ENCODE measurements at places on chromosomes 2 and 18.

DNA sequence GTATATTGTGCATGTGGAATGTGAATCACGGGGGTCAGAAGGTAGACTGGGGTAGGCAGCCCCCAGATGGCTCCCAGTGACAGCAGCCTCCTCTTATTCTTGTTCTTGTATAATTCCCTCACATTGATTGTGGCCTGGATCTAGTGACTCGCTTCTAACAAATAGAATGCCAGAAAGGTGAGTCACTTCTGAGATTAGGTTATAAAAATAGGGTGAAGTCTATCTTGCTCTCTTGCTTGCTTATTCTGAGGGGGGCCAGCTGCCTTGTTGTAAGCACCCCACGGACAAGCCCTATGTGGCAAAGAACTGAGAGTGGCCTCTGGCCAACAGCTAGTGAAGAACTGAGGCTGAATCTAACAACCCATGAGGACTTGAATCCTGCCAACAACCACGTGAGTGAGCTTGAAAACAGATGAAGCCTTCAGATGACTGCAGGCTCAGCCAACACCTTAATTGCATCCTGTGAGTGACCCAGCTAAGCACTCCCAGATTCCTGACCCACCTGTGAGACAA, 15.6 kb upstream of the RMND5A start:
- no peak for DNase-seq

DNA sequence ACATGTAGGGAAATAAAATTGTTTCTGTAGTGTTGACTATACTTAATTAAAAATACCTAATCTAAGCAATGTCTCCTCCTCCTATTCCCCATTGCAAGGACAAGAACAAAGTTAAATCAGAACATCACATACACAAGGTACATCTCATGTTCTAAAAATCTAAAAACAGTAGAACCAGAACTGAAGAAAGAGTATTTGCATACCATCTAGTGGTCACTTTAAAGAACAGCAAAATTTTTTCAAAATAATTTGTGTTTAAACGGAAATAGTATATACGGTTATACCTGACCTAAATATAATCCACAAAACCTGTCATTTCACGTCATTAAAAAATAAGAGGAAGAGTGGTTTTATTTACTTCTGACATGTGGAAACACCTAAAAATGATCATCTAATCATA, 294.3 kb upstream of the KCNH7 start:
- no peak for DNase-seq

DNA sequence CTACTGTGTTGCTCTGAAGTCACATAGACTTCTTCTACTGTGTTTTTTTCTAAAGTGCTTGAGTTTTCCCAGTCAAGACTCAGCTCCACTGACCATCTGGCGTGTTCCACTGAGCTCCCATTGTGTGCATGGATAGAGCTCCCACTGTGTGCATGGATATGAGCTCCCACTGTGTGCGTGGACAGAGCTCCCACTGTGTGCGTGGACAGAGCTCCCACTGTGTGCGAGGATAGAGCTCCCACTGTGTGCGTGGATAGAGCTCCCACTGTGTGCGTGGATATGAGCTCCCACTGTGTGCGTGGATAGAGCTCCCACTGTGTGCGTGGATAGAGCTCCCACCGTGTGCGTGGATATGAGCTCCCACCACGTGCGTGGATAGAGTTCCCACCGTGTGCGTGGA, 148.3 kb upstream of the ALKAL2 start:
- no peak for DNase-seq

GRCh38 chr2:133360190-133360589, 208.1 kb downstream of the NCKAP5 start:
- DNase-seq = no peak

DNA sequence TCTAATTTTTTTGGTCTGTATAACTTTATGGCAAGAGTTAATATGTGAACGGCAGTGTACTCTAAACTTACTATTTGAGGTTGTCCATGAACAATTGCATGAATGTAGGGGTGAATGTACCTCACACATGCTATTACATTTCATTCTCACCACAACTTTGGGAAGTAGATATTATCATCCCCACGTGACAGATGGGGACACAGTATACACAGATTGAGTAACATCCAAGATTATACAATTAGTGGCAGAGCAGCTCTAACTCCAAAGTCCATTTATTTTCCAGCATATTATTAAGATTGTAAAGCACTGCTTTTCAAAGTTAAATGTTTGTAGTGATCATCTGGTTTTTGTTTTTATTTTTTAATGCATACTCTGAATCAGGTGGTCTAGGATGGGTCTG, 622.1 kb upstream of the ZEB2 start:
- DNase-seq = no peak

GRCh38 chr2:65813631-65814173, 381.3 kb upstream of the SPRED2 start:
- DNase-seq = no peak

- no peak for DNase-seq
These were observed 11.4 kb upstream of the ZAP70 start for GRCh38 chr2:97701851-97702465.

GRCh38 chr2:99710721-99711120, 220.9 kb upstream of the REV1 start:
- DNase-seq = no peak

GRCh38 chr2:95530734-95531133, 46.2 kb upstream of the TRIM43B start:
- DNase-seq = no peak

- no peak for DNase-seq
These were observed 13.1 kb upstream of the SUMO1 start for GRCh38 chr2:202251494-202251893.

- no peak for DNase-seq
These were observed 67.9 kb downstream of the TEX51 start for GRCh38 chr2:126966601-126967000.

DNA sequence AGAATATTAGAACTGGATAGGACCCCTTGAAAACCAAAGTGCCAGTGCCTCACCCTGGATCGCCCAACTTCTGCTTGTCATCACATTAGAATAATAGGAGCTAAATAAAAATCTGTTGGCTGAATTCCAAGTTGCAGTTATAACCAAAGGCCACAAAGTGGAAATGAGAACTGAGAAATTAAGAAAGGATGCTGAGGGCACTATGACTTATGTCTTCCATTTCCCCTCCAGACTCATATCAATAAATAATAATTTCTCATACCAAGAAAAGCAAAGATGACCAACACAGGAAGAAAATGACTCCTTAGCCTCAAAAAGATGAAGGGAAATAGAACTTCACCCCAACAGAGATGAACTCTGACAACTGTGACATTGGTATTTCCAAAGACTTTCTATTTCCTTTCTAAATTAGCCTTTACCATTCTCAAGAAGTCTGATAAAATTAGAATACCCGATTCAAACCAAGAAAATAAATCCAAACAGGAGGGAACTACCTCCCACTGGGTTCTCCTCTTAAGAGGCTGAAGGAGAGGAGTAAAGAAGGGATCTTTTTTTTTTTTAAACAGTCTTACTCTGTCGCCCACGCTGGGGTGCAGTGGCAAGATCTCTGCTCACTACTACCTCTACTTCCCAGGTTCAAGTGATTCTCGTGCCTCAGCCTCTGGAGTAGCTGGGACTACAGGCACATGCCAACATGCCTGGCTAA, 46.5 kb upstream of the EPG5 start:
- DNase-seq = no peak

- DNase-seq = no peak
These were observed 249.4 kb downstream of the MYCN start for GRCh38 chr2:16189836-16190160.

DNA sequence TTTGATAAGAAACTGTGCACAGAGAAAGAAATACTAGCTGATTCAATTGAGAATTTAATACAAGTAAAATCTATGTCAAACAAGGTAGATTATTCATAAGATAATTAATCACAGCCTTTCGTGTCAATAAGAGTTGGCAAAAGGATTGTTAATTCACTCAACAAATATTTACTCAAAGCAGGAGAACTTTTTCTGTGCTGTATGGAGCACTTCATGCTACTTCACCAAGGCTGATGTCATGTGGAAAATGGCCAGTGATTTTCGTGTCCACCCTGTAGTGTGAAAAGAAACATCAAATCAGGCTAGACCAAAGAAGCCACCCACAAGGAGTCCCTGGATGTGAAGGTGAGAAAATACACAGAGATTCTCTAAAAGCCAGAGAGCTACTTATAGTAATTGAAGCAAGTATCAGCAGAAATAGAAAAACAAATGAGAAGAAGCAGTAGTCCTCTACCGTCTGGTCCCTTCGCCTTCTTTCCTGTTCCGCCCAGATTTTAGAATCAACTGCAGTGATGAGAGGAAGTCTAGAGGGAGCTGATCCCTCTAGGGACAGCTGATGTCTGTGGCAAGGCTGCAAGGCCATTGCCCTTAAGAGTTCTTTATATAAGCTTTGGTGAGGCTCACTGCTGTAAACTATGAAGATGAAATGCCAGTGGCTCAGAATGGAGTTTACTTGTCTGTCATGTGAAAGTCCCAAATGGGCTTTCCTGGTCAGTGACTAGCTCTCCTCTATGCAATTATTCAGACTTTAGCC, 201.3 kb upstream of the APCDD1 start:
- DNase-seq = no peak

- DNase-seq = no peak
These were observed 143.0 kb downstream of the ACOXL start for GRCh38 chr2:110875384-110875725.

GRCh38 chr2:73172963-73173362, 29.4 kb upstream of the NOTO start:
- no peak for DNase-seq

- no peak for DNase-seq
These were observed 23.7 kb downstream of the PIEZO2 start for GRCh38 chr18:11125492-11126315.

- no peak for DNase-seq
These were observed 857 bp downstream of the FABP1 start for GRCh38 chr2:88126772-88127637.

- no peak for DNase-seq
These were observed at the start of gene ANTXR1 for GRCh38 chr2:69013142-69013839. ANTXR1 (plus strand) TSS chr2:69013179; CDS start chr2:69013500, 321 bp downstream.

DNA sequence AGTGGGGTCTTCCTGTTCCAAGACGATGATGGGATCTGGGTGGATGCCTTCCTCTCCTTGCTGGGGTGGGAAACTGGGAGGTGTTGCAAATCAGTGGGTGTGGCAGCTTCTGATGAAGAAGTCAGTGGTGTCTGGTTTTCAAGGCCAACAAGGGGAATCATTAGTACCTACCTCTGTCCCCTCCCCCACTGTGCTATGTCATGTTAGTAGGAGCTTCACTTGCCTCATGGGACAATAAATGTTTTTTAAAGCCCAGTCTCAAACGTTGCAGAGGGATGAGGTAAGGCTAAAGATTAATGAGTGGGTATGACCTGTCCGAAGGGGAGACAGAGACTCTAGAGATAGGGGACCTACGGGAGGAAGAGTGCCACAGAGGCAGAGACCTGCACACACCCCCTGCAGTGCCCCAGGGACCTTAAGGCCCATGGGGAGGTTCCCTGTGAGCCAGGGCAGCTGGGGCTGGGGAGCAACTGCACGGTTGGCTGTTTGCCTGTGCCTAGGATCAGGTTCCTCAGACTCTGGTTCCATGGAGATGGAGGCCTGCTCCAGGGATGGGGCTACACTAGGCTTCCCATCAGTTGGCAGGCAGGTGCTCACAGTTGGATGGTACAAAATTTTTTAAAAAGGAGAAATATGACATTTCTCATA, 37.8 kb upstream of the SLC1A4 start:
- no peak for DNase-seq

GRCh38 chr2:152028182-152028862, 70.5 kb downstream of the CACNB4 start:
- DNase-seq = no peak

DNA sequence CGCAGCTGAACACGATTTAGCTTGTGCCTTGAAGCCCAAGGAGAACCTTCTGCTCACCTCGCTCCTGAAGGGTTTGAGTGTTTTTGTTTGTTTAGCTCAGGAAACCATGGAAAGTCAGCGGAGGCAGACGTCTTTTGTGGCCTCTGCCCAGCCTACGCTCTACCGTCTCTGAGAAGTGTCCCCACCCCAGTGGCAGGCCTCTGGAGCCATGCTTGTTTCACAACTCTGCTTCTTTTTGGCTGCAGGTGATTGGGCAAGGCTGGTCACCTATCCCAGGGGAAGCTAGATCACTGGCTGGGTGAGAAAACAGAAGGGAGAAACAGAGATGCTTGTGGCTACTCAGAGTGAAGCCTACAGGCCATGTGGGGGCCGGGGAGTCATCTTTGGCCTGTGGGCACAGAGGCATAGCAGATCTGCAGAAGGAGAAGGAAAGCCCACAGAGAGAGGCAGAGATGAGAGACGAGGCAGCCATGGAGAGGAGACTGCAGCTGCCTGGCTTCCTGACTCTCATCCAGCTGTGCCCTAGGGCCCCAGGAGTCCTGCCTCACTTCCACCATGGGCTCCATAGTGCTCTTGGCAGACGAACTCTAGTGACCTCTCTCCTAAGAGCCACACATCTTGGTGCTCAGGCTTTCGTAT, 50.1 kb downstream of the CIB4 start:
- DNase-seq = no peak

GRCh38 chr2:122598784-122599183, 843.3 kb downstream of the TSN start:
- DNase-seq = no peak

GRCh38 chr2:133608291-133608690, 40.0 kb upstream of the NCKAP5 start:
- DNase-seq = no peak

DNA sequence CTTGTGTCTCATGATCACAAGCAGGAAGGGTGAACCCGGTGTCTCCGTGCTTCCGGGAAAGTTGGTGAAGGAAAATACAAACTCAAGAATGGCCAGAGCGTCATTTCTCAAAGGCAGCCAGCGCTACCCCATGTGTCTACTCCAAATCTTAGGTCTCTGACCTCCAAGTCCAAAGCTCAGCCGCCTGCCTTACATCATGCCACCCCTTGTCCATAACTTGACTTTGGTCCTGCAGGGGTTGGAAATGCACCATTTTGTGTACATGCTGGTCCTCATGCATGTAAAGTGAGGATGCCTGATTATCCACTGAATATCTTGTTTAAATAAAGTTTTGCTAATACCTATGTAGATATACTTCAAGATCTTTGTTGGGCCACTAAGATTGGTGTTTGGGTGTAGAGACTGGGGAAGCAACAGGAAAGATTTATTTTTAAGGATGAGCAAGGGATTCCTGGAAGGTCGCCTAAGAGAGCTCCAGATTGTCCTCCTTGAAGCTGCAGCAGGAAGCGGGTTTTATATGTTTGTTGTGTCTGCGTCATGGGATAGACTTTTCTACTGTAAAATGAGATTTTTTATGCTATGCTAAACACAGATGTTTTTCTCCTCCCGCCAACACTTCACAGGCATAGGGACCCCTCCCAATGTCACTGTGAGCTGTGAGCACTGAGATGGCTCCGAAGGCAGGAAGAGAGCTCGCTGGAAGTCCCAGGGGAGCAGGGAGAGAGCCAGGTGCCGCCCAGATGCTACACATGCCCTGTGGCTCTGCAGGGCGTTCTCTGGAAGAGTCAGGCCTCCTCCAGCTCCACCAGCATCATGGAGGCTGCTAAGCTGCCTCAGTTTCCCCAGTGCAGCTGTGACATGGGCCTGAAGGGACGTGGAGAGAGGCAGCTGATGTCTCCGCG, 176.2 kb upstream of the HDAC4 start:
- DNase-seq = no peak

DNA sequence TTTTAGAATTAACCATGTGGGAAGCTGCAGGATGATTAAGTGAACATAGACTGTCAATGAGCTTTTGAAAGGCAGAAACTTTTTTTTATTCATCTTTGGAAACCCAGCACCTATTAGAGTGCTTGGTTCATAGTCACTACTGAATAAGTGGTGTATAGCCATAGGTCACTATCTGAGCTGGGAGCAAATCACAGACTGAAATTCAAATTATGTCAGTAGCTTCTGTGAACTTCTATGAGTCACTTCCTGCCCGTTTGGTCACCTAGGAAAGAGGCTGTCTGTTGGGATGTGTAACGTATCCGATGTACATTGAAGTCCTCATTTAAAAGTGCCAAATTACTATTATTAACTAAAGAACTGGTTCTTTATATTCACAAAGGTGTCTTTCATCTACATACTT, 20.5 kb upstream of the SLC40A1 start:
- no peak for DNase-seq
